ENCODE measurements at places on chromosomes 3 and 15. TPM values are rescaled to one million over a fixed set of nuclear protein-coding genes. Genes with fewer than 3 reads are reported as not detected.

GRCh38 chr3:115340586-115340985, 193.5 kb upstream of the ZBTB20 start:
- no peak overlapping the region for H3K27ac ChIP-seq
- no peak overlapping the region for H3K4me3 ChIP-seq
- H3K36me3 ChIP-seq: no peaks in the 10 kb centered on the region
- H3K4me1 ChIP-seq: no peaks in the 10 kb centered on the region
- DNase-seq: no peak
- no peaks in the 10 kb centered on the region for H3K27me3 ChIP-seq

DNA sequence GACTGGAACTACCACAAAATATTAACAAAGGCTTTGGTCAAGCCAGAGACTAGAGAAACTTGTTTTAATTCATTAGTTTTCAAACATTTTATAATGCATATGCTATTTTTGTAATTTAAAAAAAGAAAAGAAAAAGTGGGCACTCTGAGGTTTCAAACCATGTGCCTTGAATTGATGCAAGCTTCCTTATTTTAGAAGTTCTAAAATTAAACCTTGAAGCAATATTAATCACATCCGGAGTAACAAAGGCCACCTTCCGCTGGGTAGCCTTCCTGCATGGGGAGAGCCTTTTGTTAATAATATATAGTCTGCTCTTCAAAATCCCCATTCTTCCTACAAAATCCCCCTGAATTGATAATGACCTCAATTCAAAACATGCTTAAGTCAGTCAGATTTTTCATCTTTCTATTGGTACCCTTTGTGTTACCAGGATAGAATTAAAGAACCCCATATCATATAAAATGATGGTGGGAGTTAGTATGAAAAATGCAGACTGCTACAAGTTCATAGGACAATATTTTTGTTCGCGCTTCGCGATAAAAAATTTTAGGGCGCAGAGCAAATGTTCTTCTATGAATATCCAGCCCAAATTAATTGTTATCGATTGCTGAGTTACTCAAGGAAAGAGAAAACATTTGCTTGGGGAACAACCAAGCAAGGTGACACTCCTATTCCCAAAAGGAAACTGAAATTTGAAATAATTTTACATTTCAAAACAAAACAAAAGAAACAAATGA, 30.6 kb downstream of the LDHAL6B start:
- no peaks in the 10 kb centered on the region for H3K36me3 ChIP-seq
- no peaks in the 10 kb centered on the region for H3K27me3 ChIP-seq
- H3K4me3 ChIP-seq: no peak overlapping the region
- DNase-seq: no peak
- no peaks in the 10 kb centered on the region for H3K4me1 ChIP-seq

Gene CILP
- polyA plus RNA-seq: 34.1 TPM

GRCh38 chr3:16599694-16600093, 5.5 kb downstream of the DAZL start:
- H3K27ac ChIP-seq: no peak overlapping the region
- no peak overlapping the region for H3K4me3 ChIP-seq
- no peaks in the 10 kb centered on the region for H3K36me3 ChIP-seq
- no peaks in the 10 kb centered on the region for H3K4me1 ChIP-seq
- no peak for DNase-seq

DNA sequence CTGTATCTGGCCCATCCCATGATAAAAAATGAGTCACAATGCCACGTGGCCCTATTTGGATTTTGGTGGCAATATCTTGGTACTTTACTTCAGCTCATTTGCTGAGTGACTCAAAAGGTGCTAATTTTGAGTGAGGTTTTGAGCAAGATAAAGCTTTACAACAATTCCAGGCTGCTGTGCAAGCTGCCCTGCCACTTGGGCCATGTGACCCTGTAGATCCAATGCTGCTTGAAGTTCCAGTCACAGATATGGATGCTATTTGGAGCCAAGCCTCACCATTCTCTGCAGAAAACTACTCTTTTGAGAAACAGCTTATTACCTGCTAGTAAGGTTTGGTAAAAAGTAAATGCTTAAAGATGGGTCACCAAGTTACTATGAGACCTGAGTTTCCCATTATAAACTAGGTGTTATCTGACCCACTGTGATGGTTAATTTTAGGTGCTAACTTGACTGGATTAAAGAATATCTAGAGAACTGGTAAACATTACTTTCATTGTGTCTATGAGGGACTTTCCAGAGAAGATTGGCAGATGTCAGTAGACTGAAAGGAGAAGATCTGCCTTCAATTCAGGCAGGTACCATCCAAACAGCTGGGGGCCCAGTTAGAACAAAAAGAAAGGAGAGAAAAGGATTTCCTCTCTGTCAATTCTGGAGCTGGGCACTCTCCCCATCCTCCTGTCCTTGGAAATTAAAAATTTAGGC, 1083.9 kb downstream of the DIPK2A start:
- no peak overlapping the region for H3K4me3 ChIP-seq
- no peaks in the 10 kb centered on the region for H3K4me1 ChIP-seq
- no peak overlapping the region for H3K27ac ChIP-seq
- no peaks in the 10 kb centered on the region for H3K27me3 ChIP-seq
- no peak for DNase-seq
